ENCODE measurements at places on chromosomes 4 and X. TPM values are rescaled to one million over a fixed set of nuclear protein-coding genes. Genes with fewer than 3 reads are reported as not detected.

TEC gene
- 6.6 TPM for total RNA-seq

BMX gene
- 1.8 TPM for total RNA-seq

CENPVL1 gene
- not detected for total RNA-seq

PWWP3B gene
- total RNA-seq: 20.2 TPM

FGF13 gene
- total RNA-seq: 6.5 TPM

TMPRSS11A gene
- not detected for total RNA-seq

FAM133A gene
- total RNA-seq: 0.42 TPM

EPGN gene
- total RNA-seq: 0.78 TPM

JCHAIN gene
- total RNA-seq: 5.1 TPM

CSAG1 gene
- total RNA-seq: not detected

RAB33A gene
- not detected for total RNA-seq

TBC1D25 gene
- 15.9 TPM for total RNA-seq

SRPK3 gene
- 5.1 TPM for total RNA-seq

NIPAL1 gene
- total RNA-seq: 0.87 TPM

AR gene
- total RNA-seq: 23.5 TPM

ZNF182 gene
- 11.0 TPM for total RNA-seq

SH2D1A gene
- not detected for total RNA-seq

SSX4B gene
- not detected for total RNA-seq

MGARP gene
- total RNA-seq: not detected

CCNG2 gene
- total RNA-seq: 21.0 TPM

FRMPD4 gene
- under 0.01 TPM for total RNA-seq

MAGEA9B gene
- total RNA-seq: not detected

GLUD2 gene
- total RNA-seq: 8.1 TPM

MAGEA2 gene
- total RNA-seq: not detected

NELFA gene
- 43.1 TPM for total RNA-seq

MAGED4B gene
- 6.6 TPM for total RNA-seq

MAGEB2 gene
- total RNA-seq: not detected

EFHC2 gene
- 5.2 TPM for total RNA-seq

CC2D2A gene
- total RNA-seq: 31.2 TPM

EVC gene
- 134 TPM for total RNA-seq

DCAF8L2 gene
- total RNA-seq: not detected

PARM1 gene
- 18.0 TPM for total RNA-seq

CPEB2 gene
- total RNA-seq: 23.0 TPM

PLXNB3 gene
- total RNA-seq: 52.8 TPM

SPARCL1 gene
- total RNA-seq: 351 TPM

PRDM8 gene
- 8.8 TPM for total RNA-seq

AVPR2 gene
- total RNA-seq: 2.1 TPM

Measured in tibial nerve (tissue), 4 donors.